Bronchial epithelial cell (primary cell): ENCODE measurements at places on chromosomes 5 and 9.

- DNase-seq = no peak
Measured at GRCh38 chr5:94469894-94470329, 148.5 kb downstream of the KIAA0825 start.

GRCh38 chr9:38020151-38021076, 48.6 kb downstream of the SHB start:
- no peak for DNase-seq

DNA sequence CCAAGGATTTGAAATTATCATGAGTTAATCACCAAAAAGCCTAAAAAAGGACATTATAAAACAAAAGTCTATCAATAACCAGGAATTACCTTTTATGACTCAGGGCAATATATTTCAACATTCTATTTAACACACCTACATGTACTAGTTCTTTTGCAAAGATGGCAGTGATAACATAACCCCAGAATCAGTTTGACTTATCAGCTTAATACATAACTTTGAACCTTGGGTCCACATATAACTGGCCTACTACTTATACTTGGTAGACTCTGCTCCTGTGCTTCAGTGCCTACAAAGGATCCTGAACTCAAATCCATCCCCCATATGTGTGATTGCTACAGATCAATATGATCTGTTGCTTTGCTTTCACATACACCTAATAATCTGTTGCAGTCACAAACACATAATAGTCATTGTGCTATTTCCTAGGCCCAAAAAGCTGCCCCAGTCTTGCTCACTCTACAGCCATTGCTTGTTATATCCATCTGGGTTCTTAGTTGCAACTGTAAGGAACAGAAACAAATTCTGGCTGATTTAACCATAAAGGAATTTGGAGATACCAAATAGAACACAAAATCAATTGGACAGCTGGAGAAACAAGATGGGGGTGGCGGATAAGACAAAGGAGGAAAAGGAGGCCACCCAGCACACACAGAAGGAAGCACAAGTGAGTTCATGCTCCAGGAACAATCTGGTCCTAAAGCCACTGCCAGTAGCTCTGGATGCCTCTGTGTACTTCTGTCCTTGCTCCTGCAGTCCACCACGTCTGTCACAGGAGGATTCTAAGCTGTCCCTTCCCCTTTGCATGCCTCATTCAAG, 25.5 kb downstream of the DEPDC1B start:
- DNase-seq = no peak

DNA sequence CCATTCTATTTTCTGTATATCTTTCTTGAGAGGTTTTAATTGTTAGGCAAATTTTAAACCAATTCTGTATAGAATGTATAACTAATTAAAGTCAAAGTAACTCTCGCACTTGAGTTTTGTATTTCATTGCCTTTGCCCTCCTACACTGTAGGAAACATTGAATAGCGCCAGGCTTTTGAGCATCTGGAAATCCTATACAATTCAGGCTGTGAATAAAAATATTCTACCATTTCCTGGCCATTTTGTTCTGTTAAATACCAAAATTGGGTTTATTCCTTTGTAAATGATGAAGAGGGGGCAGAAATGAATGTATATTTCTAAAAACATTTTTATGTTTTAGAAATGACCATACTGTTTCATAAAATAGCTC, 571.8 kb upstream of the CLINT1 start:
- no peak for DNase-seq

DNA sequence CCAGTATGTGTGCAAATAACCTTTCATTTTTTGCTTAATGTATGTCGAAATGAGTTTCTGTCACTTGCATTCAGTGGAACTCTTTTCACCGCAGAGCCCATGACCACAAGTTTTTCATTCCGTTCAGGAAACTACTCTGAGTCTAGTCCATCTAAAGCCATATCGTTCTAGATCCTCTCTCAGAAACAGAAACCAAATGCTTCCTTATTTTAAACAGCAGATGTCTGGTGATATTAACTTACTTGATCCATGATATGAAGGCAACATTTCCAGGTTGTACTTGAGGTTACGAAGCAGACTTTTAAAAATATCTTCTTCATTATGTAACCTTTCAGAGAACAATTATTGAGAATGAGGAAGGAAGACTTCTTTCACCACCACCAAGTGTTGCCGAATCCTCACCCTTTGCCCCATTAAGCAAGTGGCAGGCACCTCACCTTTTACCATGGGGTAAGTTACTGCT, 72.4 kb upstream of the GNAQ start:
- DNase-seq = no peak

GRCh38 chr5:113274836-113275414, 159.9 kb downstream of the TSSK1B start:
- no peak for DNase-seq

- no peak for DNase-seq
Measured at GRCh38 chr5:63981864-63982263, 19.6 kb upstream of the HTR1A start.

GRCh38 chr5:173574983-173575382, 41.5 kb downstream of the BOD1 start:
- DNase-seq = no peak

- peak; percentile 86 for DNase-seq
Measured at GRCh38 chr5:171667341-171668096, 118.1 kb upstream of the SMIM23 start.

DNA sequence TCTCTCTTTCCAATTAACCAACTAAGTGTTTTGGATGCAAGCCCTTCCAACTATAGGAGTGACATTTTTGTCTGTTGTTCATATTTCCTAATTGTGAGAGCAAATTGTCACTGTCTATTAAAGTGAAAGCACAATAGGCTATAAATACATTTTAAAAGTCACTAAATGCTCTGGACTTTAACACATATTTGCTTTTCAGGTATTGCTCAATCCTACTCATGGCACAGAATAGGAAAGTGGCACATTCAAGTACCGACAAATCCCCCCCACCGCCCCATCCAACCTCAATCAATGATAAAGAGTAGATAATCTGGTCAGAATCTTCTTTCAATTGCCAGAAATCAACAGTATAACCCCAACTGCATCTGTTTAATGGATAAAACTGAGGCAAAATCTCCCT, 419.8 kb downstream of the PLK2 start:
- DNase-seq = peak; percentile 35

DNA sequence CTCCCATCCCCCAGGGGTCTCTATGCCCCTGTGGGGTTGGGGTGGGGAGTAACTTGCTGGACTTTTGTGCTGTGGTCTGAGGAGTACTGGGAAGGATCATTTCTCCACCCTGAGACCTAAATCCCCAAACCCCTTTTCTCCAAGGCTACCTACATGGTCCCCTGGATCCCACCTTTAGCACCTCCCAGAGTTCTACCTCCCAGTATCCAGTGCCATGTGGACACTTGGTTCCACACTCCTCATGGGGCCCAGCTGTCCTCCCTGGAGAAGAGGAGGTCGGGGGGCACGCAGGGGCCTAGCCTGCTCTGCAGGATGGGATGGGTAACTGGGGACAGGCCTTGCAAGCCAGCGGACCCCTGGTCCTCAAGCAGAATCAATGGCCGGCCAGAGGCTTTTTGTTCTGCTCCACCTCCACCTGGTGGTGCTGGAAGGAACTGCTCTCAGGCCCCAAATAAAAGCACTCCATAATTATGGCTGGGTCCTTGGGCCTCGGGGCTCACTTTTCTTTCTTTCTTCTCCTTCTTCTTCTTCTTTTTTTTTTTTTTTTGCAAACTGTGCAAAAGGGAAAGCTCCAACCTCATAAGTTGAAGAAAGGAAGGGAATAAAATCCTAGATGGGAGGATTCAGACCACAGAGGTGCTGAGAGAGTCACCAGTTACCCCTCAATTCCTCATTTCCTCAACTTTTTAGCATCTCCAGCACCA, 68.4 kb downstream of the PSD2 start:
- peak; percentile 30 for DNase-seq

DNA sequence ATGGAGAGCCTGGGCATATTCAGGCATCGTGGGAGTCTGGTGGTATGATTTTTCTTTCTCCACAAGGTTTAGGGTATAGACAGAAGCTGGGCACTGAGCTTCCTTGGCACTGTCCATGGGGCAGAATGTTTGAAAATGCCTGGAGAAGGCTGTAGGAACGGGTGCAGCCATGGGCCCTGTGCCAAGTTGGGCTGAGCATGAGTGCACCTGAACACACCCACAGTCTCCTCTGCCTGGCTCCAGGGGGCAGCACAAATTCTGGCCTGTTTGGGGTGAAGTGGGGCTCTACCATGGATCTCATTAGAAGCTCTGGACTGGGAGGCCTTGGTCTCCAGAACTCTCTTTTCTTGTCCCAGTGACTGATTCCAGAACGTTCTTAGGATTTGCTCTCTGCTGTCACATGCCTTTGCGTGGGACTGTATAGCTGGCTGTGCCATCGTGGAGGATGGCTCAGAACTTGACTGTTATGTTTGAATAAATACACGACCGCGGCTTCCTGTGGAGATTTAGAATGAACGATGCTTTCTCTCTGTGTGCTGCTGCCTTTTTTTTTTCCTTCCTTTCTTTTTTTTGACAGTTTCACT, 229.8 kb downstream of the FANCC start:
- DNase-seq = peak; percentile 58

DNA sequence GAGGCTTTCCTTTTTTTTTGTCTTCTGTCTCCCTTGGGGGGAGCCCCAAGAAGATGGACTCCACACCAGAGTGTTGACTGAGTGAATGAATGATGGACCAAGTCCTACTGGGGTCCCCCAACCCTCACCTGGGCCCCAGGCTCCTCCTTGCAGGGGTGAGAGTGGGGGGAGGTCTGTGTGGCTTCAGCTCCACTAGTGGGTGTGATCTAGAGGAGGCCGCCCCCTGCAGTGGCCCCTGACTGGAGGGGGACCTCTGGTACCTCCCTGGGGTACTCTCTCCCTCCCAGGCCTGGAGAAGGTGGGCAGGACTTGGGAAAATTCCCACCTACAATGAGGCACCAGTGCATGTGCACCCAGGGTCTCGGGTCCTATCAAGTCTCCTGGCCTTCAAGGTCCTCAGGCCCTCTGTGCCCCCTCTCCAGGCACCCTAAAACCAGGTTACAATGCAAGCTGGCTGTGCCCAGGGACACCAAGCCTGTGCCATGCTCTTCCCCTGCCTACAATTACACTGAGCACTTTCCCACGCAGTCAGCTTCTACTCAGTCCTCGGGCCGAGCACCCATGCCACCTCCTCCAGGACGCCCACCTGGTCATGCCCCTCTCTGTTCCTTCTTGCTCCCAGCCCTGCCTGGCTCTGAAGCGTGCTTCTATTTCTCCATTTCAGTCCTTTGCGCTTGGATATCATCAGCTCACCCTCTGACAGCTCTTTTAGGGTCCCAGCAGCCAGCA, 117.2 kb upstream of the PHYKPL start:
- DNase-seq = no peak

DNA sequence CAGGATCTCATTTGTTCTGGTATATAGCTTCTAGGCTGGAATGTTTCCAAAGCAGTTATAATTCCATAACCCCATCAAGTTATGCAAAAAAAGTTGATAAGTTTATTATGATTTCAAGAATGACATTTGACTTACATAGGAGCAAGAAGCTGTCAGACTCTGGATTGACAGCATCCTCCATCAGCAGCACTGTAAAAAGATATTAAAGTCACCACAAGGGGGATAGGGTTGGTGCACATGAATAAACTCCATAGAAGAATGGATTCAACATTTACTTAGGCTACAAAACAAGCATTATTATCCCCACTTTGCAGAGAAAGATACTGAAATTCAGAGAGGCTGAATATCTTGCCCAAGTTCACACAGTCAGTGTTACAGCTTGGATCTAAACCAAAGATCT, 208.9 kb upstream of the SLC30A5 start:
- DNase-seq = peak; percentile 17

GRCh38 chr5:109987970-109988369, 298.2 kb downstream of the MAN2A1 start:
- DNase-seq = no peak

DNA sequence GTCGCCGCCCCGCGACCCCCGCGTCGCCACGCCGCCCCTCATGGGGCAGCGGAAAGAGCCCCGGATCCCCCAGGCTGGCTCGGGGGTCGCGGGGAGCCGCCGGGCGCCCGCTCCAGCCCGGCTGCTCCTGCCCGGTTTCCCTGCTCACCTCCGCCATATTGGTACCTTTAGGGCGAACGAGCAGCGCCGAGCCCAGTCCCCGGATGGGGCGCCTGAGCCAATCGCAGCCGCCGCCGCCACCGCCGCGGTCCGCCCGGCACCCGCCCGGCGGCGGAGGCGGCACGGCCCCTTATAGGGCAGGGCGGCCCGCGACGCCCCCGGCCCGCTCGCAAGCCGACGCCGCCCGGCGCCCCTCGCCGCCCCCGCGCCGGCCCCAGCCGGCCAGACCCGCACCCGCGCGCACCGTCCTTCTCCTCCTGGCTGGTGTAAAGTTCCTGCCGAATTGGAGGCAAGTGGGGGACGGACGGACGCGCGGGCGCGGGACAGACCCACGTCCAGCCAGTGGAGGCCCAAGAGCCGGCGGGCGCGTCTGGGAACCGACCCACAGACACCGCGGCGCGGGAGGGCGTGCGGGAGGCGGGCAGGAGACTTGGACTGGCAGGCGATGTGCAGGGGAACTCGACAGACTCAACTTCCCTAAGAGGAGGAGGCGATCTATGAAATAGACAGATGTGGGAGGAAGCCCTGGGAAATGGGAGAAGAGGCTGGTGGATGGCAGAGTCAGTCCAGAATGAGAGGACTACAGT, at the start of gene MIER3:
Gene MIER3 (minus strand): TSS at position 178 of the 746 bp plus-strand sequence. CDS start 21 bp downstream, at position 157.
- DNase-seq = peak; percentile 49

GRCh38 chr9:38423273-38423972, 831 bp downstream of the IGFBPL1 start:
- DNase-seq = no peak

DNA sequence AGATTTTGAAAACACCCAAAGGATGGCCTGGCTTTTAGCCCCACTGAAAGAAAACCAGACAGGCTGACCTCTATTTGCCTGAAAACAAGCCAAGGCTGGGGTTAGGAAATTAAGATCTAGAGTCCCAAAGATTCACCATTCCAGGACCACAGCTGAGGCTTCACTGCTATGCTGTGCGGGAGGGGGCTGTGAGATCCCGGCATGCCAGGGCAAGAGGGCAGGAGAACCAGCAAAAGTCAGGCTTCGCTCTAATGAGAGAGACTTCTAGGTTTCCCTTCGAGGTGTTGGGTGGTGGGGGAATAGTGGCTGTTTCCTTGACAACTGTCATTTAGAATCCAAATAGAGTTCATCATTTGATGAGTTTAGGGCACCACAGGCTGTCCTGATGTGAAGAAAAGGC, 152.9 kb upstream of the NFIB start:
- no peak for DNase-seq

- DNase-seq = peak; percentile 84
Measured at GRCh38 chr5:20972419-20972925, 984.5 kb upstream of the CDH18 start.
